ENCODE measurements at places on chromosomes 12 and 14.

DNA sequence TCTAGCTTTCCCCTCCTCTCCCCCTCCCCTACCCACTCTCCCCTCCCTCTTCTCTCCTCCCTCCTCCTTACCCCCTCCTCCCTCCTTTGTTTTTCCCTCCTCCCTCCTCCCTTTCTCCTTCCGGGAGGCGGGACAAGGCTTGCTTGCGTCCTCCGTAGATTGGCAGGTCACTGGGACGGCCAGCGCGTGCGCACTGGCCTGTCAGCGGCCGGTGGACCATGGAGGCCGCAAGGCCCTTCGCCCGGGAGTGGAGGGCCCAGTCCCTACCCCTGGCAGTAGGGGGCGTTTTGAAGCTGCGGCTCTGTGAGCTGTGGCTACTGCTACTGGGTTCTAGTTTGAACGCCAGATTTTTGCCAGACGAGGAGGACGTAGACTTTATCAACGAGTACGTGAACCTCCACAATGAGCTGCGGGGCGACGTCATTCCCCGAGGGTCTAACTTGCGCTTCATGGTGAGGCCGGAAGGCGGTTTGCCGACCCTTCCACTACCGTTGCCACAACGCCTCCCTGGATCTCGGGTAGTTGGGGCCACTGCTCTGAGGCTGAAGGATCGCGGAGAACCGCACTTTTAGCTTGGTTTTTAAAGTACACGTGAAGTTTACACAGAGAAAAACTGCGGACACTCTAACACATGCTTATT, at the start of gene GLIPR1L2:
TSS of gene GLIPR1L2 (plus strand) at position 191 of the 640 bp plus-strand sequence. CDS start at position 219, 28 bp downstream.
- peak; percentile 96 for DNase-seq

GRCh38 chr12:121404734-121405133, 4.8 kb downstream of the RNF34 start:
- no peak for DNase-seq

DNA sequence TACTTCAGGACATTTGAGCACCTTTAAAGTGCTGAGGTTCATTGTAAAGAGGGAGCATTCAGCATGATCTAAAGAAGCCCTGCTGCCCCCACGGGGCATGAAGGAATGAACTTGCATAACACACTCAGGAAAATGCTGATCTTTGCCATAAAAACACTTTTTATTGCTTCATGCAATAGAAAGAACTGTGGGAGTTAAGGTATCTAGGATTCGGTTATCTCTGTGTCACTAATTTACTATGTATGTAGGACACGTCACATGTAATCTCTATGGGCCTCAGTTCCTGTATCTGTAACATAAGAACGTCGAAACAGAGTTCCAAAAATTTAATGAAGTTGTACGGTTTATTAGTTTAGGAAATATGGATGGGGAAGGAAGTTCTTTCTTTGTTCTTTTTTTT, 33.0 kb downstream of the BTBD7 start:
- DNase-seq, result no peak

GRCh38 chr12:97075934-97076630, 169.0 kb downstream of the NEDD1 start:
- no peak for DNase-seq

GRCh38 chr12:21983095-21983494, 41.9 kb upstream of the ABCC9 start:
- no peak for DNase-seq

- no peak for DNase-seq
Measured at GRCh38 chr12:69492739-69493138, 22.6 kb downstream of the FRS2 start.

DNA sequence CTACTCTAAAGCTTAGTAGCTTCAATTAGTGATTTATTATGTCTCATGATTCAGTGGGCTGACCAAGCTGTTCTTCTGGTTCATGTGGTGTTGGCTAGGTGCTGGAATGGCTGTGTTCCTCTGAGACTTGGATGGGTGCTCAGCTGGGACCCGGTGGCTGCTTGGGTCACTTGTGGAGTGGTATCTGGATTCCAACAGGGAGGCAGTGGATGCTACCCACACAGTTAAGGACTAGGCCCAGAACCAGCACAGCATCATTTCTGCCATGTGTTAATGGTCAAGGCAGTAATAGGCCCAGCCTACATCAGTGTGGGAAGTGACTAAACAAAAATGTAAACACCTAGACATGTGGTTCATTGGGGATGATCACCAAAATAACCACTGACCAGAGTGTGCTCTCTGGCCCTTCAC, 72.2 kb downstream of the FGD4 start:
- no peak for DNase-seq

DNA sequence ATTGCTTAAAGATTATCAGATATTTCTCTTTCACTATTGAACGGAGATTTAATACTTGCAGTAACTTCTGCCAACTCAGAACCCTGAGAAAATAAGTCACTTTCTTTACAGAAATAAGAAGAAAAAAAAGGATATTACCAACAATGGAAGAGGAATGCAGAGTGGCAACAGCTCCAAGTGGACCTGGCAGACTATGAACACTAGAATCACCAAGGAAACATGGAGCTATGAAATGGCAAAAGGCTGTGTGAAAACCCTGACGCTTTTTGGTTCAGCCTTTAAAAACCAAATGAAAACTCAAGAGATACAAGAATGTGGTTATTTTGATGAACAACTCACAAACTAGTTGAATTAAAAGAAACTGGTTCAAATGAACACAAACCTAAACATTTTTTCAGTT, 17.7 kb downstream of the DTD2 start:
- DNase-seq, result no peak

DNA sequence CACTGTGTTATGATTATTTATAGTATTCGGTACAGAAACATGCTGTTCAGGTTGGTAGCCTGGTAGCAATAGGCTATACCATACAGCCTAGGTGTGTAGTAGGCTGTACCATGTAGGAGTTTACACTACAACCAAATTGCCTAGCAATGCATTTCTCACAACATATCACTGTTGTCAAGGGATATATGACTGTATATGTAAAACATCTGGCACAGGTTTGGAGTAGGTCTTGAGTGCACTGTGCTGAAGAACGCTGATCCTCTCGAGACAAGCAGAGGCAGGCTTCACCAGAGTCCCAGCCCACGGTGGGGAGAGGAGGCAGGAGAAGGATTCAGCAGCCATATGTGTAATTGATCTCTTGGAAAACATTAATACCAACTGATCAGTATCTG, 15.0 kb upstream of the TBX5 start:
- DNase-seq, result no peak

DNA sequence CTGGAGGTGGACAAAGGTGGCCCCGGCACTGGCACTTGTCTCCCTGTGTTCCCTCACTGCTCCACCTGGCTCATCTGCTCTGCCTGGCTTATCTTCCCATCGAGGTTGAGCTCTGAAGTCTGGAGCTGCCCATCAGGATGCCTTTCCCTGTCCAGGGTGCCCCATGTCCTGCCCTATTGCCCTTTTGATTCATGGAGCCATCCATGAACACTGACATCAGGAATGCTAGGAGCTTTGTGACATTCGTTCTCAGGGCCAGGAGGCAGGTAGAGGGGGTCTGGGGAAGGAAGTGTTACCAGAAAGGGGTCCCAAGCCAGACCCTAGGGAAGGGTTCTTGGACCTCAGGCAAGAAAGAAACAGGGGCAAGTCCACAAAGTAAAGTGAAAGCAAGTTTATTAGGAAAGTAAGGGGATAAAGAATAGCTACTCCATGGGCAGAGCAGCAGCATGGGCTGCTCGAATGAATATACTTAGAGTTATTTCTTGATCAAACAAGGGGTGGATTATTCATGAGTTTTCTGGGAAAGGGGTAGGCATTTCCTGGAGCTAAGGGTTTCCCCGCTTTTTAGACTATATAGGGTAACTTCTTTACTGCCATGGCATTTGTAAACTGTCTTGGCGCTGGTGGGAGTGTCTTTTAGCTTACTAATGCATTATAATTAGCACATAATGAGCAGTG, 51.6 kb downstream of the RIN3 start:
- no peak for DNase-seq

- no peak for DNase-seq
Measured at GRCh38 chr12:6782119-6782518, 7.2 kb upstream of the CD4 start.

- DNase-seq, result peak; percentile 92
Measured at GRCh38 chr14:76767681-76768656, 6.7 kb downstream of the VASH1 start.

DNA sequence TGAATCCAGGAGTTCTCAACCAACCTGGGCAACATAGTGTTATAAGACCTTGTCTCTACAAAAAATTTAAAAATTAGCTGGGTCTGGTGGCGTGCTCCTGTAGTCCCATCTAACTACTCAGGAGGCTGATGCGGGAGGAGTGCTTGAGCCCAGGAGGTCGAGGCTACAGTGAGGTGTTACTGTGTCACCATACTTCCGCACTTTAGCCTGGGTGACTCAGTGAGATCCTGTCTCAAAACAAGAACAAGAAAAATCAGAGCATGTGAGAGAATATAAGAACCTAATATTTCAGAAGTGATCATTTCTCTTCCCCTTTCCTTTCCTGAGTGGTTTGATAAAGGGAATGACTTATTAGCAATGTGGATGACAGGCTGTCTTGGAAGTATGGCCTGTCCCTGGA, 9.5 kb downstream of the TRAF3 start:
- DNase-seq, result no peak

- DNase-seq, result no peak
Measured at GRCh38 chr14:31096255-31096654, 70.1 kb upstream of the STRN3 start.

DNA sequence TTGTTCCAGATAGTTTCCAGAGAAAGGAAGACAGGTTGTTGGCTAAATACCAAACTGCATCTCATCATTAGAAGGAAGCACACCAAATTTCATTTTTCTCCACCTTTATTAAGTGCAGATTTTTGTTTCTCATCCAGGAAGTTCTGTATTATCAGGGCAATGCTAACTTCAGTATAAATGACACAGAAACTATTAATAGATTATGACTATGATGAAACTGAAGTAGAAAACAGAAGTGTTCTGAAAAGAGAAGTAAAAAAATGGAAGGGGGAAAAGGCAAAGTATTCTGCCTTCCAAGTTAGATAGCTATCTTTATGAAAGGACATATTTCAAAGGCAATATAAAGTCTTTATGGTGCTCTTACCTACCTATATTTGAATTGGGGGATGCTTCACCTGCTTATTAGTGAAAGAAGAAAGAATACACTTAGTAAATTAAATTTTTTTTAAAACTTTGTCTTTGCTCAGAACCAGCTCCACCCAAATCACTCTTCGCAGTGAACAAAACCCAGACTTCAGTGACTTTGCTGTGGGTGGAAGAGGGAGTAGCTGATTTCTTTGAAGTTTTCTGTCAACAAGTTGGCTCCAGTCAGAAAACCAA, 223.9 kb downstream of the PTPRO start:
- peak; percentile 60 for DNase-seq

- DNase-seq, result no peak
Measured at GRCh38 chr12:125314051-125314755, 249.0 kb downstream of the AACS start.

- no peak for DNase-seq
Measured at GRCh38 chr14:77175843-77176242, 5.8 kb upstream of the TMEM63C start.

DNA sequence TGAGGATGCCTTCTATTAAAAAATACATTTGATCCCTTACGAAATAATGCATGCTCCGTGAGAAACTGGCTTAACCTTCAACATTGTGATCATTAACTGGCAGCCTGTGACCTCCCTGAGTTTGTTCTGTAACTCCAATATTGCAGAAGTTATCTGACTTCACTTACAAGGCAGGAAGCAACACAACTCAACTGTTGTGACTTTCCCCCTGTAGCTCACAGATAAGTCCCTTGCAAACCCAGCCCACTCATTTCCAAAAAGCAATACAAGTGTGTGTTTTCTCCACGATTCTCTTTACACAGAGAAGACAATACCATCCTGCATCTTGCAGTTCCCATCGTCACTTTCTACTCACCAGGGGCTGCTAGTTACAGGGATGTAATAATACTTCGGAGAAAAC, 304.7 kb upstream of the TMEM132C start:
- no peak for DNase-seq

DNA sequence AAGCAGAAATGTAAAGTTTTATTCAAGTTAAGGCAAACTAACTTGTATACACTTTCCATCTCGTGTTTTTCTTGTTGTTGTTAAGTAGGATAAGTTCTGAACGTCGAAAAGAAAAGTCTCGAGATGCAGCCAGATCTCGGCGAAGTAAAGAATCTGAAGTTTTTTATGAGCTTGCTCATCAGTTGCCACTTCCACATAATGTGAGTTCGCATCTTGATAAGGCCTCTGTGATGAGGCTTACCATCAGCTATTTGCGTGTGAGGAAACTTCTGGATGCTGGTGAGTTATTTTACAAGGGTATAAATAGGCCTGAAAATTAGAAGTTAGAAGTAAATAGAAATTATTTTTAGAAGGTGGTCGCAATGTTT, 25.0 kb downstream of the HIF1A start:
- DNase-seq, result no peak

GRCh38 chr12:125221602-125222001, 156.4 kb downstream of the AACS start:
- DNase-seq, result no peak

- DNase-seq, result no peak
Measured at GRCh38 chr12:580813-581212, 82.4 kb downstream of the NINJ2 start.

DNA sequence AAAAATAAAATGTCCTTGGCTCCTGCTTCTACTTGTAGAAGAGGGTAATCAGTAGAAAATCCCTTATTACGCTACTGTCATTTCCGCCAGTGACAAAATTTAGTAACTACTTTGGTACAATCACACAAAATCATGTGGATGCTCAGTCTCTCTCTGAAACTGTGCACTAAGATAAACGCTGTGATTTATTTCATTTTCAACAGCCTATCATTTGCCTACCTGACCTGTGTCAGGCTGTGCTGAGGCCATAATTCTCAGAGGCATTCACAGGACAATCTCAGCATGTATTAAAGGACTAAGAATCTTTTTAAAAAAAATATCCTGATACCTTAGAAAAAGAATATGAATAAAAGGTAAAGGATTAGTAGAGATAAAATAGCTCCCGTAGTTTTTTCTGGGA, 226.0 kb downstream of the RASSF9 start:
- no peak for DNase-seq

DNA sequence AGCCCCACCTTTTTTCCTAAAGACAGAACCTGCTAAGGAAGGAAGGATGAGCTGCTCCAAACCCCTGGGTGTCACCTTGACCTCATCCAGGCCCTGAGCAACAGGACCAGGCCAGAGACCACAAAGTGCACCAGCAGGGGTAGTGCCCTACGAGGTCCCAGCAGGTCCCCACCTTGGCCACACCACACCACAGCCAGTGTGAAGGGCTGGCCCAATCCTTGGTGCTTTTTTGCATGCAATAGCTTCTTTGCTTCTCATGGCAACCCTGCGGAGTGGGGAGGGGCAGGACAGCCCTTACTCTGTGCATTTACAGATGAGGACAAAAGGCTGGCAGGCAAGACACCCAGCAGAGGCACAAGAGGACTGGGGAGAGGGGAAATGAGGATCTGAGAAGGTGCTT, 352.6 kb downstream of the BCL11B start:
- no peak for DNase-seq

- DNase-seq, result no peak
Measured at GRCh38 chr12:55725556-55725955, 3.3 kb downstream of the CD63 start.

DNA sequence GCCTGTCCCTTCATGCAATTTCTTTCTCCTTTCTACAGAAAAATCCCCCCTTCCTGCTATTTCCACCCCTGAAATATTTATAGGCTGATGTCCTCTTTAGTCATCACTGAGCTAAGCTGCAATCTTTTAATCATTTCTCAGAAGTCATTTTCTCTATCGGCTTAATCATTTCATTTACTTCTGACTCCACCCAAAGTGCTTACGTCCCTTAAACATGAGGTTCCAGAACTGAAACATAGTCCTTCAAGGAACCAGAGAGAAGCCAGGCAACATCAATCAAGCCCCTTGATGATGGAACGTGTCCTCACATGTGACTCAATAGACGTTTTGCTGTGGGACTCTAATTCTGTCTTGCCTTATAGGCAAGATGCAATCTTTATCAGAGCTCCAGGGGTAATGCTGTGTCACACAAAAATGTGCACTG, 148.7 kb upstream of the KRR1 start:
- DNase-seq, result no peak

Measured in CD4-positive, alpha-beta T cell treated with Interleukin-15 for 1 hour (primary cell).